ENCODE measurements at places on chromosomes 13 and 19. TPM values are rescaled to one million over a fixed set of nuclear protein-coding genes. Genes with fewer than 3 reads are reported as not detected.

GRCh38 chr19:604355-604754 is 14.7 kb downstream of the HCN2 start:
- H3K4me3 ChIP-seq: no peak overlapping the region
- no peaks in the 10 kb centered on the region for H3K27me3 ChIP-seq
- H3K4me1 ChIP-seq: no peaks in the 10 kb centered on the region
- no peaks in the 10 kb centered on the region for H3K36me3 ChIP-seq
- H3K27ac ChIP-seq: no peak overlapping the region
- no peak for DNase-seq

DNA sequence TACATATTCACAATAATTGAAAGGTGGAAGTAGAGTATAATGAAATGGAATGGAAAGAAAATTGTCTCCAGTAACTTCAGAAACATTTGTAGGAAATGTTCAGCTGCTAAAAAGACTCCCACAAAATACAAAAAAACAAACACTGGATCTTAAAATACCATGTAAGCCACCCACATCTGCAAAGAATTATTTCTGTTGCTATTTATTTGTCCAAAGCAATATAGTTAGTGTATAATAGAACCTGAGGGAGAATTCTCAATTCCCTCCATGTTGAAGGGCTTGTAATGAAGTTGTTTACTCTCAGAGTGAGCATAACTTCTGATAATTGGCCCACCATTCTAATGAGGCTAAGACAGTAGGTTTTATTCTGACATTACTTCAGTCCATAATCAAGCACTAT is 37.4 kb upstream of the KLF12 start:
- no peak overlapping the region for H3K4me3 ChIP-seq
- H3K27ac ChIP-seq: no peak overlapping the region
- peaks cover 40% of the 10 kb centered on the region for H3K27me3 ChIP-seq
- peaks cover 6% of the 10 kb centered on the region for H3K4me1 ChIP-seq
- no peak for DNase-seq

DNA sequence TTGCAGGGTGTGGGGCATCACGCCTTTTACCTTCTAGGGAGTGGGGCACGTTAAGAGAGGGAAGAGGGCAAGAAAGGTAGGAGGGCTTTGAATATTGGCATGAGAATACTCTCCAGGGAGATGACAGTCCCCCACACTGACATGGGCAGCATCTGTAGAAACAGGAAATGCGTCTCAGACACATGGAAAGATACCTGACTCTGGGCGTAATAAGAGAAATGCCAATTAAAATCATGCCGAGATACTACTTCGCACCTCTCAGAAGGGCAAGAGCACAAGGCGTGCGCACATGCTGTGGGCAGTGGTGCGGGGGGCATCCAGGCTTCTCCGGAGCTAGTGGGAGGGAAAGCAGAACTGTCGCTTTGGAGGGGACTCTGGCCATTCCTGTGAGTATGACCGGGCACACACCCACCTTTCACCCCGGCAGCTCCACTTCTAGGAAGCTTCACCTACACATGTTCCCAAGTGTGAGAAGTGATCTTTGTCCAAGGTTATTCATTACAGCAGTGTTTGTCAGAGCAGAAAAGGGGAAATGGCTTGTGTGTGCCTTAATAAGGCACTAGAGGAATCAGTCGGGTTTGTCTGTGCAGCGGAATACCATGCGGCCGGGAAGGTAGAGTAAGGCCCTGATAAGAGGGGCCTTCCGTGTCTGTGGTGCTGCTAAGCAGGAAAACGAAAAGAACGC is 99.5 kb downstream of the SIPA1L3 start:
- no peak overlapping the region for H3K4me3 ChIP-seq
- H3K27me3 ChIP-seq: no peaks in the 10 kb centered on the region
- H3K4me1 ChIP-seq: peaks cover 26% of the 10 kb centered on the region
- no peak for DNase-seq
- no peaks in the 10 kb centered on the region for H3K36me3 ChIP-seq
- no peak overlapping the region for H3K27ac ChIP-seq

DDX39A gene
- 225 TPM for total RNA-seq

- peaks cover 2% of the 10 kb centered on the region for H3K36me3 ChIP-seq
- no peak for DNase-seq
- peaks cover 13% of the 10 kb centered on the region for H3K4me1 ChIP-seq
- peak overlapping the region; percentile 81 for H3K4me3 ChIP-seq
- H3K27ac ChIP-seq: peak overlapping the region; percentile 89
- H3K27me3 ChIP-seq: no peaks in the 10 kb centered on the region
Observed at GRCh38 chr19:13104848-13105711, 2.4 kb upstream of the LYL1 start.

- H3K4me3 ChIP-seq: peak overlapping the region; percentile 59
- peaks cover 43% of the 10 kb centered on the region for H3K4me1 ChIP-seq
- DNase-seq: no peak
Observed at GRCh38 chr13:32310134-32310706, 4.9 kb downstream of the ZAR1L start.

DNA sequence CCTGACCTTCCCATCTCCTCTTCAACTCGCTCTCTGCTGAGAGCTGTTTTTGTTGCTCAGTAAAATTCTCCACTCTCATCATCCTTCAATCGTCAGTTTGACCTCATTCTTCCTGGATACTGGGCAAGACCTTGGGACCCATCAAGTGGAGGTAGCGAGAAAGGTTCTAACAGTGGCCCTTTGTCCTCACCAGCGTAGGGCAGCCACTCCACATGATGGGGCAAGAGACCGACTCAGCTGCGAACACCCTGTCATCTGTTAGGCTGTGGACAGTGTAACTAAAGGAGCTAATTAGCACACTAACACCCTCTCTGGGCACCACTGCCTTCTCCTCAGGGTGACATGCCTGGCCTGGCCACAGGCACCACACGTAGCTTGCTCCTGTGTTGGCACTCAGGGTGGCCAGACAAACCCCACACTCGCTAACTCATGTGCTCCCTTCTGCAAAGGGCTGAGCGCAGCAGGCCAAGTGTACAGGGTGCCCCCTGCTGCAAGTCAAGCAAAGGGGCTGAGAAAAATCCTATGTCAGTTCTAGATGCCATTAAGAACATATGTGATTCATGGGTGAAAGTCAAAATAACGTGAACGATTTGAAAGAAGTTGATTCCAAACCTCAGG is 1216.0 kb downstream of the SLITRK5 start:
- no peak overlapping the region for H3K4me3 ChIP-seq
- no peak for DNase-seq
- H3K27me3 ChIP-seq: no peaks in the 10 kb centered on the region
